ENCODE measurements at places on chromosomes 12 and 14.
A peak's percentile ranks its signal among the peaks of the same experiment; 100 is the strongest.

GRCh38 chr14:74586681-74587362 is 25.2 kb downstream of the LTBP2 start:
- no peak for DNase-seq

GRCh38 chr12:4447151-4447550 is 1.5 kb upstream of the FGF6 start:
- no peak for DNase-seq

GRCh38 chr14:74508844-74509428 is 15.4 kb downstream of the ISCA2 start:
- DNase-seq, result no peak

DNA sequence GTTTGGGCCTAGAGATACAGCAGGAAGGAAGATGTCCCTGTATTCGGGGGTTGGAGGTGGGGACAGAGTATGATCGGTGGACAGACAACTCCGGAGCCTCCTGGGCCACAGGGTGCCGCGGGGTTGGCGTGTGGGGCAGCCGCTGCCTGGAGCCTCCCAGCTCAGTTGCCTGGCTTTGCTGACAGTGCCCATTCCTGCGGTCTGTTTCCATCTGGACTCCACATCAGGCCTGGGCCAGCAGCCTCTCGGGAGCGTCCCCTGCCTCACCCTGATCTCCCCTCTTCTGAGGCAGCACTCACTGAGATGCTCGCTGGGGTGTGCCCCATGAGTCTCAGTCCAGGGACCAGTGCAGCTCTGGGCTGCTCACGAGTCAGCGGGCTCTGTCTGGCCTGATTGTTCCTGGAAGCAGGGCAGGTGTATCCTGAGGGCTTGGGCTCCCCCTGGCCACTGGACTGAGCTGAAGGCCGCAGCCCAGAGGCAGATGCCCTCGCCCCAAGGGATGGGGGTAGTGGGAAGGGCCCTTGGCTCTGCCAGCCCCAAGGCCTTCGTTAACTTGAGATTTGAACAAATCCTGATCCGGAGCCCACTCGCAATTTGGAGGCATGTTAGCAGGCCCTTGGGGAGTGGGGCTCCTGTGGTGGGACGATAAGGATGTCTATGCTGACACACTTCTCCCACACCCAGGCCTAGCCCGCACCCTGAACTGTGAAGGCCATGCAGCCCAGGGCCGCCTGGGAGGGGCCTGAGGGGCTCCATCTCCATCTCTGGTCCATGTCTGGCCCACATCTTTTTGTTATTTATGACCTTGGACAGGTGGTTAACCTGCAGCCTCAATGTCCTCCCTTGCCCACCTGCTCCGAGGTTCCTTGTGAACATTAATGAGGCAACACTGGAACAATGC is 7.5 kb downstream of the HIP1R start:
- DNase-seq, result no peak

DNA sequence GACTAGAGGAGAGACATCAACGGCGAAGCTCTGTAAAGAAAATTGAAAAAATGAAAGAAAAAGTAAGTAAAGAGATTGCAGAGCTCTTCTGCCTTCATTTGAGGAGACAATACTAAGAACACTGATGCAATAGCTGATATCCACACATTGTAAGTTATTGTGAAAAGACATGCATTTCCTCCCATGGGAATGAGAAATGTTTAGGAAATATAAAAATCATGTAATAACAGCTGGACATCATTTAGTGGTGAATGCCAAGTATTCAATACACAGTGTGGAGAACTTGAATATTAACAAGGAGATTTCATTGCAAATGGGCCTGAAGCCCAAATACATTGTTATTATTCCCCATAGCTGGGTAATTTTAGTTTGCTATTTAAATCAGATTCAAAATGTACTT is 179.2 kb downstream of the KICS2 start:
- DNase-seq, result no peak

GRCh38 chr14:50006141-50006540 is 110.2 kb downstream of the VCPKMT start:
- no peak for DNase-seq

DNA sequence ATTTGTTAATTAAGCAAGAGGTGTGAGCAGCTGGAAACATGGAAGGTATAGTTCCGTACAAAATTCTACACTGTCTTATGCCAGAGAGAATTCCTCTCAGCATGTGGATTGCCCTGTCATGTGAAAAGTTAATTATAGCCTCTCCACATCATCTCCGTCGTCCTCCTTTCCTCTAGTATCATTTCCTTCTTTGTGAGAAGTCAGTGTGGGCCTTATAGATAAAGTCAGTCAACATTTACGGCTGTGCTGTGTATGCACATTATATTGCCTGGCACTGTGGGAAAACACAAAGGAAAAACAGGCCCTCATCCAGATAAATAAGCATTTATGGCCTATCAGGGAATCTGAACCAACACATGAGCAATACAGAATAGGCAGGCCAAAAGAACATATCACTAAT is 236.6 kb downstream of the SEC23A start:
- DNase-seq, result peak; percentile 89

Measured in DMS153 (cell line).